ENCODE measurements at places on chromosomes 4 and X. TPM values are rescaled to one million over a fixed set of nuclear protein-coding genes. Genes with fewer than 3 reads are reported as not detected.

DNA sequence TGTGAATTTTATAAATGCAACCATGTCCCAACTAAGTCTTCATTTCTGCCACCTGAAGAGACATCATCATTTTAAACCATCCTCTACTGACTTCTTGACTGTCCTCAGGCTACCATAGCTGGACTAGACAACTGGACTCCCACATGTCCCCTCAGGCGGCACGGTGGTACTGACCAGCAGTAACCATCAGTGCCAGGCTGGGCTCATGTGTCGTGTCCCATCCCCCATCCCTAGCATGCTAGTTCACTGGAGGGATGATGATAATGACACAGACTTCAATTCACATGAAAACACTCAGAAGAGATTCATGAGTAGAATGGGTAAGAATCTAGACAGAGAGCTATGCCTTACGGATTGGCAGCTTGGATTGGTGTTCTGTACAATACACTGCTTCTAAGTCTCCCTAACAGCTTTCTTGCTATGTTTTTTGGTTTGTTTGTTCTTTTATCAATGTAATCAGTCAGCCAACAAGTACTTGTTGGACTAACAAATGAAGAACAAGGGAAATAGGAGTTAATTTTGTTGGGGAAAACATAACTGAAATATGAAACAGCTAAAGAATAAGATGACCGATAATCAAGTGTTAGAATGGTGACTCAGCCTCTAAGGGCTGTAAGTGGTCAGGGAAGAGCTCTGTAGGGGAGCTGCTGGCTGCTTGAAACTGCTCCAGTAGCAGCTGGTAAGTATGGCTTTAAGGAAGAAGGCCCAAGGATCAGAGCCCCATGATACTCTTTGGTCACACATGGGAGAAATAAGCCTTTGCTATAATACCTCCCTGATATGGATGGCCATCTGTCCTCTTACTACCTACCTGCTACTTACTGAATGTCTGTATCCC lies 10.3 kb downstream of the ZDHHC9 start:
- no peak for DNase-seq

The TMPRSS11F gene
- not detected for total RNA-seq

The TCEAL6 gene
- total RNA-seq: not detected

The FDCSP gene
- total RNA-seq: not detected

- DNase-seq: no peak
Observed at GRCh38 chr4:93065790-93066189, 762.0 kb downstream of the GRID2 start.

- DNase-seq: peak; percentile 15
Observed at GRCh38 chr4:13601048-13601447, 26.5 kb downstream of the BOD1L1 start.

GRCh38 chr4:15809058-15809457 lies 30.9 kb downstream of the CD38 start:
- no peak for DNase-seq

- no peak for DNase-seq
Observed at GRCh38 chr4:128338634-128339355, 51.2 kb upstream of the PGRMC2 start.

Measured in CD8-positive, alpha-beta T cell (primary cell).